ENCODE measurements at places on chromosomes 5 and 9. TPM values are rescaled to one million over a fixed set of nuclear protein-coding genes. Genes with fewer than 3 reads are reported as not detected.

SNCAIP gene
- 1.5 TPM for polyA plus RNA-seq

NPR3 gene
- polyA plus RNA-seq = 39.2 TPM

SSNA1 gene
- 93.1 TPM for polyA plus RNA-seq

MLANA gene
- 0.24 TPM for polyA plus RNA-seq

INSL4 gene
- not detected for polyA plus RNA-seq

APBA1 gene
- 0.93 TPM for polyA plus RNA-seq

DYNC2I2 gene
- 60.8 TPM for polyA plus RNA-seq

CDH10 gene
- polyA plus RNA-seq = 2.1 TPM

SLC6A19 gene
- polyA plus RNA-seq = not detected

IFNK gene
- not detected for polyA plus RNA-seq

F2RL2 gene
- polyA plus RNA-seq = not detected

CXCL14 gene
- polyA plus RNA-seq = 0.88 TPM

PDE8B gene
- 0.33 TPM for polyA plus RNA-seq

CDH9 gene
- polyA plus RNA-seq = not detected

SH2D3C gene
- polyA plus RNA-seq = not detected
